Renal cortical epithelial cell (primary cell): ENCODE measurements at places on chromosomes 6 and 20. TPM values are rescaled to one million over a fixed set of nuclear protein-coding genes. Genes with fewer than 3 reads are reported as not detected.
A peak's percentile ranks its signal among the peaks of the same experiment; 100 is the strongest.

PGC gene
- total RNA-seq, result not detected in 2 replicates

TPD52L1 gene
- total RNA-seq, result 105 and 188 TPM in 2 replicates

DAAM2 gene
- 1.7 TPM in 1 of 2 replicates, not detected in the other for total RNA-seq

APCDD1L gene
- 5.7 and 13.7 TPM in 2 replicates for total RNA-seq

TGM2 gene
- total RNA-seq, result 141 and 245 TPM in 2 replicates

KLHDC3 gene
- total RNA-seq, result 60.7 and 111 TPM in 2 replicates

ARMC12 gene
- 0.35 and 0.87 TPM in 2 replicates for total RNA-seq

PANK2 gene
- total RNA-seq, result 68.4 and 74.8 TPM in 2 replicates

GABRR2 gene
- 0.05 TPM in 1 of 2 replicates, not detected in the other for total RNA-seq

LPA gene
- total RNA-seq, result not detected in 2 replicates

RAD21L1 gene
- total RNA-seq, result 0.35 TPM in 1 of 2 replicates, not detected in the other

BCKDHB gene
- 15.6 and 26.6 TPM in 2 replicates for total RNA-seq

QRSL1 gene
- 14.2 and 14.8 TPM in 2 replicates for total RNA-seq

GJA1 gene
- total RNA-seq, result 33.6 and 42.2 TPM in 2 replicates

UST gene
- total RNA-seq, result 0.87 and 2.8 TPM in 2 replicates

C6orf163 gene
- 2.1 TPM in 1 of 2 replicates, not detected in the other for total RNA-seq

DNA sequence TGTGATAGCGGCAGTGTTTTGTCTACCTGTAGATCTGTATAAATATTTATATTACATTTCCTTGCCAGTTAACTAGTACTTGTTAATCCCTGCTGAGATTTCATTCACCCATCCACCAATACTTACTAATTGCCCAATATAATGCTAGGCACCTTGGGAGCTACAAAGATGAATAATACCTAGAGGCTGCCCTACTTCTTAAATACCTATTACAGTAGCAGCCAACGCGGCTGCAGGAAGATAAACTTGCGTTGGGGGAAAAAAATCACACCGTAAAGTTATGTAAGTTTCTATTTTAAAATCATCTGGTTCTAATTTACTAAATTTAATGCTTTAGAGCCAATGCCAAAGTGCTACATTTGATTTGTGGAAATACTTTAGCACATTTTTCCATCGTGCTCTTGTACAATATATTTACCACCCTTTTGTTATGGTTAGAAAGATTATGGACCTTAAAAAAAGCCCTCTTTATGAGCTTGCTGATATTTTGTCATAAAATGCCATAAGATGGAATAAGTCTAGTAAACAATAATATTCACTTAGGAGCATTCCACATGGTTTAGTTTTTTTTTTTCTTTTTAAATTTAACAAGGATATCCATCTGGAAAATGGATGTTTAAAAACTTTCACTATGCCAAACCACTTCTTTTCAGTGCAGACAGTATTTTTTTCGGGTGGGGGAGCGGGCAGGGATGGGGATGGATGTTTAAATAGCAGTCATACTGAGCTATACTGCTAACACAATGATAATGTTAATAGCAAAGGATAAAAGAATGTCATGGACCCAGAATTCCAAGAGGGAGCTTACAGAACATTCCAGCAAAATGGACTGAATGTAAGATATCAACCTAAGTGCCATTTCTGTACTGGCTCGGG is 13.2 kb upstream of the NEDD9 start:
- DNase-seq, result no peak

DNA sequence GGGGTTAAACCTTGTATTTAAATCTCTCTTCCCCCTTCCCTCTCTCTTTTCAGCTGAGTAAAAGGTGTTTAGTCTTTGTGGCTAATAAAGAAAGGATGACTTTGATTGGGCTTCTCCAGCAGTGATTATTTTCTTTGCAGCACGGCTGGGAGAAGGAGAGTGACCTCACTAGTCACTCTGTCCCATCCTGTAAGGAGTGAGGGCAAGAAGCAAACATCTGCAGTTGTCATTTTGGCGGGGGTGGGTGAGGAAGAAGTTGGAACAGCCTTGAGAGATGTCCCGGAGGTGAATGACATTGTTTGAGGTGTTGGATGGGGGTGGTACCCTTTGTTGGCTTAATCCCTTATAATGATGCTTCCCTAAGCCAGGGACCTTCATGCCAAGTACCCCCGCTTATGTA is 223.6 kb downstream of the EYA2 start:
- DNase-seq, result no peak

- DNase-seq, result no peak
These were observed 1.6 kb downstream of the HLA-DQB1 start for GRCh38 chr6:32664827-32665362.

GRCh38 chr6:158376631-158377081 is 64.4 kb downstream of the TULP4 start:
- DNase-seq, result no peak

GRCh38 chr6:40492187-40492586 is 95.0 kb downstream of the LRFN2 start:
- no peak for DNase-seq

GRCh38 chr6:147693181-147693580 is 184.7 kb downstream of the SAMD5 start:
- no peak for DNase-seq

DNA sequence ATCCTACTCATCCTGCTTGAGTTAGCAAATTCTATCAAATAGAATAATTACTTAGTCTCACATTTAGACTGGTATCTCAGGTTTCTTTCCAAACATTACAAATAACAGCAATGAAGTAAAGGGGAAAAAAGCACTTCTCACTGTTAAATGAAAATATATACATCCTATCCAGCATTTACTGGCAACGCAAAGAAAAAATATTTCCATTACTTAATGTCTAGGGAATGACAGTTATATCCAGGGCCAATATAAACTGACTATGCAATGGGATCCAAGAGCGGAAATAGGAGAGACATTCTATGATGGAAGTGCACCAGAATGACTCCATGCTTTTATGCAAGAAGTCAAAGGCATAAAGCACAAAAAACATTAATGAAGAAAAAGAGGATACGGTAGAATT is 60.3 kb downstream of the ME1 start:
- no peak for DNase-seq

- no peak for DNase-seq
These were observed 126.2 kb downstream of the IMPG1 start for GRCh38 chr6:75946146-75946831.

- DNase-seq, result no peak
These were observed 49.8 kb upstream of the HEY2 start for GRCh38 chr6:125699591-125699990.

DNA sequence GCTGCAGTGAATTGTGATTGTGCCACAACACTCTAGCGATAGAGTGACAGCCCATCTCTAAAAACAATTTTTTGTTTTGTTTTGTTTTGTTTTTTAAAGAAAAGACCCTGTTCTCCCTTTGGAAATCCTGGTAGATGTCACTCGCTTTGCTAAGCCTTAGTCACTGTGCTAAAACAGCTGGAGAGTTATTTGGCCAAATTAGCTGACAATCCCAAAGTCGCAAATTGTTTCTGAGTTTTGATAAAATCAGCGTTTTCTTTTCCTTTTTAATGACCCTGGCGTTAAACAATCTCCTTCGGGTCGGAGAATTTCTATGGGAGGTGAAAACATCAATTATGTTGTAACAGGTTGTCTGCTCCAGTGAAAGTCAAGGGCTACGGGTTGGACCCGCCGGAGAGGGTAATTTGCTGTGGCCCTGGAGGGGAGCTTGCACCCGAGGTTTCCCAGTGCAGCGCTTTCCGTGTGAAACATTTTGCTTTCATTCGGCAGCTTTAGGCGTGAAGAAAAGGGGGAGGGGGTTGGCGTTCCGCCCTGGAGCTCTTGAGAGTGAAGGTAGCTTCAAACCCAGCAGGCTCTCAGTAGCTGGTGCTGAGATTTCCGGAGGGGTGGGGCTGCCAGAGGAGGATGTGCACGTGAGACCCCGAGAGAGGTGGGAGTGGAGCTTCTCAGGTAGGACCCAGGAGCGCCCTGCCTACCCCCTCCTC is 296.6 kb downstream of the PHACTR1 start:
- DNase-seq, result no peak

- DNase-seq, result peak; percentile 37
These were observed 74.4 kb upstream of the TBC1D7 start for GRCh38 chr6:13402711-13403110.

DNA sequence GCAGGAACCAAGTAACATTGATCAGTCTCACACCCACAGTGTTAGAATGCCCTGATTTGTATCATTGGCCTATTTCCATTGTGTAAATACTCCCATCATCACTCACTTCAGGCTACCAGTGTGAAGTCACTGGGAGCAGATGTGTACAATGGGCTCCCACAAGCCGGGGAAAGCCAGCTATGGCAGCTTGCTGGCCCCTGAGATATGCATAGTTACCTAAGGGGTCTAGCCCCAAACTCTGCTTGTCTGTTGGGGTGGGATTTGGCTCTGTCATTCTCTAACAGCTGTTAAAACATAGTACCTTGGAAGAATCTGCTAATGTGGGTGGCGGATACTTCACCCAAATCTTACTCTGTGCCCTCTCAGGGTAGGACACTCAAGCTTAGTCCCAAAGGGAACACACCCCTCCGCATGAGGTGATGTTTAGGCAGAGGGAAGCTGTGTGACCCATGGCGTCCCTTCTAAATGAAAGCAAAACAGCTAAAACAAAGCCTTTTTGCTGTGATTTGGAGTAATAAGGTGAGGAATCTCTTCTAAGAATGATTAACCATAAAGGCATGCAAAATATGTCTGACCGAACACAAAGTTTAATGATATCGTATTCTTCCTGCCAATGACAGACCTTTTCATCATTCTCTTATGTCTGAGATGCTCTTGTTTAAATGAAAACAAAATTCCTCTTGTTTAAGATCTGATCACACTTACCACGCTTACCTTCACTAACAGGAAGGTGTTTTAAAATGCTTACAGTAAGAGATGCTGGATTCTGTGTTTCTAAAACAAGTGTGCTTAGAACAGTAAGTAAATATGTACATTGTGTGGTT is 45.9 kb upstream of the PXDC1 start:
- DNase-seq, result peak; percentile 97

GRCh38 chr6:24252280-24252679 is 105.6 kb downstream of the DCDC2 start:
- DNase-seq, result peak; percentile 43

- peak; percentile 56 for DNase-seq
These were observed 80.6 kb downstream of the FNDC1 start for GRCh38 chr6:159249752-159250151.

- DNase-seq, result no peak
These were observed 51.0 kb downstream of the TFAP2A start for GRCh38 chr6:10363911-10364310.

GRCh38 chr6:130364224-130364780 is 1.5 kb upstream of the TMEM200A start:
- no peak for DNase-seq

DNA sequence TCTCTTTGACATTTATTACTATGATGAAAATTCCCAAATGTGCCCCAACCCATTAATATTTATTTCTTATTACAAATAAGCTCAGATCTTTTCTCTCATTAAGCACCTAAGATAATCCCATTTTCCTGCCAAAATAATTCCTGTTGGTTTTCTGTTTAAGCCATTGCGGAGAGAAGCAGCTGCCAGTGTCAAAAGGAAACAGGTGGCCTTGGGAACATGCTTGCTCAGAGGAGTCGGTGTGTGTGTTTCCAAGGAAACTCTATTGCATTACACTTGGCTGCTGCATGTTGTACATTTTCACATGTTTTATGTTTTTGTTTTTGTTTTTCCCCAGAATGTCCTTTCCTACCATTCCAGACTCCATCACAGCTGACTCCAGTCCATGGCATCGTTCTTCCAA is 56.4 kb downstream of the CD24 start:
- no peak for DNase-seq

DNA sequence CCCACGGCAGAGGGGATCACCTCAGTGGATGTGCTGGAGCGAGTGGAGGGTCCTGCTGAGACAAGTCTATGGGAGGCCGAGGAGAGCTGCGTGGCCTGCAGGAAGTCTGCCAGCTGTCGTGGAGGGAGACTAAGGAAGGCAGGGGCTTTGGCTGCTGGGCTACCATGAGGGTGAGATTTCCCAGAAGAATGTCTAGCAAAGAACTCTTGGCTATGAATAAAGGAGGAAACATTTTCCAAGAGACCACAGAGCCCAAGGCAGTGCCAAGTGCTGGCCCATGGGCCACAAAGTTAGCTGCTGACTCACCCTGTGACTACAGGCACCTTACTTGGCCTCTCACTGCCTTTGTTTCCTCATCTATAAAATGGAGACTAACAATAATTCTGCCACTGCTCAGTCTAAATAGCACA is 73.4 kb downstream of the PRDM1 start:
- DNase-seq, result peak; percentile 94

DNA sequence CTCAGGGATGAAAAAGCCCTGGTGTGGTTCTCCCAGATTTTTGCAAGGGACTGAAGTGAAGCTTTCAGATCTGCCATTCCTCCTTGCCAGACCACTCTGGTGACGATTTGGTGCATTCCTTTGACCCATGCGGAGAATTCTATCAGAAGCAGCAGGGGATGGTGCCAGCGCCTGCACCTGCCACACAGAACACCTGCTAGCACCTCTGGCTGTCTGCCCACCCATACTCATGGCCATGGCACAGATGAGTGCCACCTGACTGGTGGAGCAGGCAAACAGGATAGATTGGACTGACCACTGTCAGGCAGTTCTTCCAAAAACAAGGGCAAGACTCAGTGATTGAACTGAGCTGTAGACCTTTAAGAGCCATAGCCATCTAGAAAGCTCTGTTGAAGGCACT is 107.1 kb downstream of the CDYL start:
- no peak for DNase-seq

DNA sequence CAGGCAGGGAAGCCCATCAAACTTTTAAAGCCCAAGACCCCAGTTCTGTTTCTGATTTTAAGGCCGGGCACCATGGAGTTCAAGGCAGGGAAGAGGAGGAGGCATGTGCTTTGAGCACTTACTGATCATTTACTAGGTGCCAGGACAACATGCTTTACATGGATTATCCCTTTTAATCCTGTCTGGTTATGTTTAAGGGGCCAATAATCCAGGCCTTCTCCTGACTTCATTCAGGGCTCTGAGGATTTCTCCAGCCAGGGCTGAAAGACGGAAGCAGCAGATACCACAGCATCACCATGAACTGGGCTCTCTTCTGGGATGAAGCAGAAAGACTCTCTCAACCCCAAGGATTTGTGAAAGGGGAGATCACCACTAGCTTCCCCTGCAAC is 4.1 kb downstream of the CCND3 start:
- DNase-seq, result no peak

- no peak for DNase-seq
These were observed 16.2 kb downstream of the FKBP1A start for GRCh38 chr20:1376408-1377270.
